ENCODE measurements at places on chromosomes 5 and 9.

DNA sequence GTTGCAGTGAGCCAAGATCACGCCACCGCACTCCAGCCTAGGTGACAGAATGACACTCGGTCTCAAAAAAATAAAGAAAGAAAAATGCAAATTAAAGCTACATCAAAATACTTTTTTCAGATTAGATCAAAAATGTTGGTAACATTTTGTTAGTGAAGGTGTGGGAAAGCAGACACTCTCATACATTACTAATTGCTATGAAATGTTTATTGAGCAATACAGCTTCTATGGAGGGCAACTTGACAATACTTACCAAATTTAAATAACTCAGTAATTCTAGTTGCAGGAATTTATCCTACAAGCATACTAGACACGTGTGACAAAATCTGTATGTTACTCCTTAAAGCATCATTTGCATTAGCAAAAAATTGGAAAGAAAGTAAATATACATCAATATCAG lies 4.1 kb downstream of the TRIM23 start:
- no peak for DNase-seq

DNA sequence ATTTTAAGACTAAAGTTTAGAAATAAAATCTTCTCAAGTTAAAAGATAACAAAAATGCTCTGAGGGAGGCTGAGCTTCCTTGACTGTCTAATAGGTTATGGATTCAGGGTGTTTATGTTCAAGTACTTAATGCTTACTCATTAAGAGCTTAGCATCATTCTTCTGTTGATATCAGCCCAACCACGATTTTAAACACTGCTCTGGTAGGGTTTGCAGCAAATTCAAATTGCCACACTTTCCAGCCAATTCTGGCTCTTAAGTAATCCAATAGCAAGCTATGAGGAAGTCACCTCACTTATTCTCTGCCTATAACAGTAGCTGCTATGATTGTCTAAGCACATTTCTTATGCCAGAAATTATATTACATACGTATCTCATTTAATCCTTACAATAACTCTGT lies 191.0 kb upstream of the KIF2A start:
- no peak for DNase-seq

DNA sequence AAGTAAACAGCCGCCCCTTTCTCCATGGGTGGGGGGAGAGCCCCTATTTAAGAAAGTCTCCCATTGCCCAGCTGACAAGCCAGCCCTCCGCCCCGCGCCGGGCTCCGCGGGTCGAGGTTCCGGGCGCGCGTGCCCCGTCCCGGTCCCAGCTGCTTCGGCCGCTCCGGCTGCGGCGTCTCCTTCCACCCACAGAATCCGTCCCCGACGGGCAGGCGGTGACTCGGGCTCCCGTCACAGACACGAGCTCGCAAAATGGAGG lies 223 bp downstream of the NR3C1 start:
- peak; percentile 10 for DNase-seq

DNA sequence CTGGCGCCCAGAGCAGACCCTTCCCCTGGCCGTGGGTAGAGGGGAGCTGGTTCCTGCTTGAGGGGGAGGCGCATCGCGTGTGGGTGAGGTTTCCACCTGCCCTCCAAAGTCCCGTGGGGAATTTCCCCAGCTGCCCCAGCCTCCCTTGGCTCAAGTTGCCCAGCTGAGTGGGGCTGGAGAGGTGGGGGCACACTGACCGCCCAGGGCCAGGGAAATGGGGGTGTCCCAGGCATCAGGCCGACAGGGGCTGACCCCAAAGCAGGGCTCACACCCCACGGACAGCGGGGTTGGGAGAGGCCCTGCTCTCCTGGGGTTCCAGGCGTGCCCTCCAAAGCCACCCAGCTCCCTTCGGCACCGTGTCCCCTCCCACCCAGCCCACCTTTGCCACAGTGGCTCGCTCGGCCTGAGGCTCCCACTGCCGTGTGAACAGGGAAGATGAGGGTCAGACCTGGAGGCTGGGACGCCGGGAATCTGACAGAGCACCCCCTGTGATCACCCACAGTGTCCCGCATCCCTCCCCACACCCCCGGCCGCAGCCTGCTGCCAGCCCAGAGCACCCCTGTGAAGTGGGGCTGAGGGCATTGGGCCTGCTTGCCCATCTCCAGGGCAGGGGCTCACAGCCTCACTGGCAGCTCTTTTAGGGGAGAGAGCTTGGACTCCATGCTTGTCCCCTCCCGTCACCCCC lies 933 bp upstream of the EGFL7 start:
- no peak for DNase-seq

DNA sequence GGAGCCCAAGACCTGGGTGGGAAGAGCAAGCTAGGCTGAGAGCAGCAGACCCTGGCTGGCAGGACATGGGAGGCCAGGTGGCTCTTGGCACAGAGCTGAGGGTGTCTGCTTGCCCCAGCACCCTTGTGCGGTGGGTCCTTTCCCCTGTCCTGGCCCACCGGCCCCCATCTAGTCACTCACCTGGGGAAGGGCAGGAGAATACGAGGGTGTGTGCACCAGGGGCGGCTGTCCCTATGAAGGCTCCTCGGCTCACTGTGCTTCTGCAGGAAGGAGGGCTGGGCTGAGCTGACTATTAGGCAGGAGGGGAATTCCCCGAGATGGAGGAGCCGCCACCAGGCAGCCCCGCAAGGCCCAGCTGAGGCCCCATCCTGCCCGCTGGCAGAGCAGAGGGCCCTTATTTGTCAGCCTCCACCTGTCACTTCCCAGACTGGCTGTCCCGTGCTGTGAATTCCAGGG lies 6.1 kb upstream of the TNIP1 start:
- DNase-seq, result no peak

- DNase-seq, result no peak
Measured at GRCh38 chr5:178546675-178547033, 43.5 kb downstream of the COL23A1 start.

DNA sequence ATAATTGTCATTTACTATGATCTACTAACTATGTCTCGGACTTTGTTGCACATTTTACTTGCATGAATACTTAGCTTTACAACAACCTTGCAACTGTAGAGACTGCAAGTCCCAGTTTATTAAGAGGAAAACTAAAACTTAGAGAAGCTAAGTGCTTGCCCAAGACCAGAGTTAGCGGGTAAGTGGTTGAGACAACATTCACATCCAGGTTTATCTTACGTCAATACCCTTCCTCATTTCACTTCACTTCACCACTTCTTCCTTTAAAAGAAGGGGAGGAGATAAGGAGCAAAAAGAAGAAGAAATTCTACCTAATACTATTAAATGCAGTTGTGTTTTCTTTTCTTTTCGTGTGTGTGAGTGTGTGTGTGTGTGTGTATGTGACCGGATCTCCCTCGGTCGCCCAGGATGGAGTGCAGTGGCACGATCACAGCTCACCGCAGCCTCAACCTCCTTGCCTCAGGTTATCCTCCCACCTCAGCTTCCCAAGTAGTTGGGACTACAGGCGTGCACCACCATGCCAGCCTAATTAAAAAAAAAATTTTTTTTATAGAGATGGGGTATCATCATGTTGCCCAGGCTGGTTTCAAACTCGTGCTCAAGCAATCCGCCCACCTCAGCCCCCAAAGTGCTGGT lies 37.4 kb downstream of the MEGF9 start:
- no peak for DNase-seq

- DNase-seq, result no peak
Measured at GRCh38 chr5:82104872-82105271, 133.0 kb downstream of the ATG10 start.
